ENCODE measurements at places on chromosomes 11 and 22.

DNA sequence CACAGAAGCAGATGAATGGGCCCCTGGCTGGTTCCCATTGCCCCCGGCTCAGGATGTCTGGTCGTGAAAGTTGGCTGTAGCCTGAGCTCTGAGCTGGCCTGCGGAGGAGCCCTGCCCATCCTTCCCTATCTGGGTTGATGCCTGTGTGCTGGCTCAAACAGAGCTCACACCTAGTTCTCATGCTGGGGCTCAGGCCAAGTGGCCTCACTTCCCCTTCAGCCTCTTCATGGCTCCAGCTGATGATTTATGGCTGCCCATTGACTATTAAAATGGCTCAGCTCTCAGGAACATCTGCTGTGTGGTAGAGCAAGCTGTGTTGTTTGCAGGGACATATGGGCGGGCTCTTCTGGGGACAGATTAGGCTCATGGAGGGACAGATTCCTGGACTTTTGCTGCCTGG lies 64.7 kb downstream of the ADAMTS15 start:
- no peak for DNase-seq

- no peak for DNase-seq
Measured at GRCh38 chr11:71551711-71552110, 3.5 kb downstream of the KRTAP5-9 start.

DNA sequence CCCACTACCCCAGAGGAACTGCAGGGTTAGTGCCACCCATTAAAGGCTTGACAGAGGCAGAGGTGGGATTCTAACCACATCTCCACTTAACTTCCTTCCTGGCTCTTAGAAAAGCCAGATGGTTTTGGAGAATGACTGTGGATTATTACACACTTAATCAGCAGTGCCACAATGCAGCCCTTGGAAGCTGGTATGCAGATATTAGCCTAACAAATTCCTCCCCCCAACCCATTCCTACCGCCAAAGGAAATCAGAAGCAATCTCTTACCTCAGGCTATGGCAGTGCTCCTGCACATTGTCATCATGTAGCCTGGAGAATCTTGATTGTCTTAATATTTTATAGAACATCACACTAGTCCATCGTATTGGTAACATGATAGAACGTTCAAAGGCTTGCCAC lies 23.2 kb upstream of the NRGN start:
- no peak for DNase-seq

GRCh38 chr11:134024420-134025081 lies 44.3 kb upstream of the JAM3 start:
- no peak for DNase-seq

GRCh38 chr11:130522284-130522961 lies 74.0 kb downstream of the ADAMTS15 start:
- DNase-seq = no peak

GRCh38 chr11:832529-833113 lies at the start of gene CD151:
CD151 (plus strand) TSS chr11:832952; CDS start chr11:836070, 3,118 bp downstream.
- no peak for DNase-seq

- DNase-seq = no peak
Measured at GRCh38 chr11:116788534-116788933, 711 bp upstream of the ZPR1 start.

Data from activated CD4-positive, alpha-beta T cell treated with anti-CD3 and anti-CD28 coated beads, Interleukin-2, Interleukin-4, amounts not matched to agents 100 ng/mL and 50 ng/mL, durations not matched to agents 16 hours and 8 hours (primary cell).